Activated CD8-positive, alpha-beta memory T cell treated with anti-CD3 and anti-CD28 coated beads, Interleukin-2, amount 50 U/mL, for 48 hours (primary cell): ENCODE measurements at places on chromosomes 1 and 21.

DNA sequence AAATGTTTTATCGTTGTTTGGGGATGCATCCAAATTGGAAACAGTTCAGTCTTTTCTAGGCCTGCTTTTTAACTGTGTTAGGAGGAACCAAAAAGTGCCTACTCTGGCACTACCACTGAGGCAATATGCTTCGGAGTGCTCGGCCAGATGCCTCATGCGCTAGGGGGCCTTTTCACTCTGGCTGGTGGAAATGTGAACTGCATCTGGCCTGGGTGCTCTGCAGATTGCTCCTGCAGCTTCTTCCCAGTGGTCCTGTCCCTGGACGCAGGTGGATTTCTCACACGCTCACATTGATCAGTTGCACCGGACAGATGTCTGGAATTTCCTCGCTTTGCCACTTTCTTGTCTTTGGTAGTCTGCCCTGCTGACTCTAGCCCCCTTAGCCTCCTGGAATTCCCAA is 330.2 kb upstream of the FMN2 start:
- DNase-seq: no peak

DNA sequence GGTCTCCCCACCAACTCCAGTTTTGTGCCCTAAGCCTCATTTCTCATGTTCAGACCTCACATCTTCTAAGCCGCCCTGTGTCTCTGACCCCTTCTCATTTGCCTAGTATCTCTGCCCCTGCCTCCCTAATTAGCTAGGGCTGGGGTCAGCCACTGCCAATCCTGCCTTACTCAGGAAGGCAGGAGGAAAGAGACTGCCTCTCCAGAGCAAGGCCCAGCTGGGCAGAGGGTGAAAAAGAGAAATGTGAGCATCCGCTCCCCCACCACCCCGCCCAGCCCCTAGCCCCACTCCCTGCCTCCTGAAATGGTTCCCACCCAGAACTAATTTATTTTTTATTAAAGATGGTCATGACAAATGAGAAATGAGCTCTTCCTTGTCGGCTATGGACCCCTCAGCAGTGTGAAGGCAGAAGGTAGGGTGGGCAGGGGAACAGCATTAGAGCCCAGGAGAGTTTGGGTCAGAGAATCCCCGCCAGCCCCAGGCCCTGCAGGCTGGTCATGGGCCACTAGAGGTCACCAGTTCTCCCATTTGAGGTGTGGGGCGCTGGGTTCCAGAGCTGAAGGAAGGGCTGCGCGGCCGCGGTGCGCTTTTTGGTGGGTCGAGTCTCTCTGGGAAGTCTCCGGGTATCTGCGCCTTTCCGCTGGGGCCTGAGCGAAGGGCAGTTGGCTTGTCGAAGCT is 11.5 kb downstream of the ADAMTSL4 start:
- DNase-seq: peak; percentile 91

- no peak for DNase-seq
Observed at GRCh38 chr1:39348278-39348677, 143.2 kb upstream of the BMP8A start.

- DNase-seq: peak; percentile 57
Observed at GRCh38 chr1:200029035-200029821, 1.7 kb downstream of the NR5A2 start.

DNA sequence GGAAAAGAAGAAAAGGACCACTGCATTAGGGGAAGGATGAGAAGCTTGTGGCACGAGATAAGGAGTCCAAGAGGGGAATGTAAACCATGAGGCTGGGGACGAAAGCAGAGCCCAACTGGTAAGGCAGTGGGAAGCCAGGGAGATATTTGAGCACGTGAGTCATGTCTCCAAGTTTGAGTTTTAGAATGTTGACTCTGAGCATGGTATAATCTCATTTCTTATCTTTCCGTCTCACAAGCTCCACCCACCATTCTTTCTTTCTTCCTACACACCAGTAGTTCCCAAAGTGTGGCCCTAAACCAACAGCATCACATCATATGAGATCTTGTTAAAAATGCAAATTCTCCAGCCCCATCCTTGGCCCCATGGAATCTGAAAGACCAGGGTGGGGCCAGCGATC is 145.3 kb downstream of the PLPP3 start:
- no peak for DNase-seq

- no peak for DNase-seq
Observed at GRCh38 chr1:175400766-175401165, 208.2 kb upstream of the KIAA0040 start.

DNA sequence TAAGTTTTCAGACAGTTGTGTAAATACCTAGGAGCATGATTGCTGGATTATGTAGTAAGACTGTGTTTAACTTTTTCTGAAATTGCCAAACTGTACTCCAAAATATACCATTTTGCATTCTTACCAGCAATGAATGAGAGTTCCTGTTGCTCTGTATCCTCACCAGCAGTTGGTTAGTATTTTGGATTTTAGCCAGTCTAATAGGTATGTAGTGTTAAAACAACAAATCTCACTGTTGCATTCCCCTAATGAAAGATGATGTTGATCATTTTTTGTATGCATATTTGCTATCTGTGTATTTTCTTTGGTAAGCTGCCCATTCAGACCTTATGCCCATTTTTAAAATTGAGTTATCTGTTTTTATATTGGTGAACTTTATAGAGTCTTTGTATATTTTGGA is 89.9 kb downstream of the RASAL2 start:
- no peak for DNase-seq

- DNase-seq: no peak
Observed at GRCh38 chr1:237074371-237075117, 32.6 kb downstream of the RYR2 start.

DNA sequence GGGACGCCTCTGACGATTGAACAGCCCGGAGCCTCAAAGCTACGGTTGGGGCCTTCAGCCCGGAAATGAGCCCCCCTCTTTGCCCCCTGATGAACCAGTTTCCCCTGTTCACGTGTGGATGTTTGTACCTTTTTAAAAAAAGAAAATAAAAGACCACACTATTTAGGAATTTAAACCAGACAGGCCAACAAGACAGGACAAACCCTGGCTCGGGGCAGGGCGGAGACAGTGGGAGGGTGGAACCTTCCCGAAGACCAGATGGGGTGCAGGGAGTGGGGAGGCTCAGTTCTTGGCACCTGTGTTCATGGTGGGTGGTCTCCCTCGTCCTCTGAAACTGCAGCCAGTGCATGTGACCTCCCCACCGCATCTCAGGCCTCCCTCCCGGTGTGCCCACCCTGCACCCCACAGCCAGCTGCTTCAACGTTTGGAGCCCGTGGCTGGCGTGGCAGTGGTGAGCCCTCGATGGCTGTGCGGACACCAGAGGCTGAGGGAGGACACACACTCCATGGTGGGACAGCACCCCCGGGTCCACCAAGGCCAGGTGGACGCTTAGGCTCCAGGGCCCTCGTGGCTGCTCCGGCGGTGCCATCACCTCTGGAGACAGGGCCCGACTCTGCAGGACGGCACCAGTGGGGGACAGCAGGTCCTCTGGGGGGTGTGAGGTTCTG is 45.6 kb downstream of the COL18A1 start:
- no peak for DNase-seq

- DNase-seq: no peak
Observed at GRCh38 chr1:61327436-61327835, 245.1 kb downstream of the NFIA start.

DNA sequence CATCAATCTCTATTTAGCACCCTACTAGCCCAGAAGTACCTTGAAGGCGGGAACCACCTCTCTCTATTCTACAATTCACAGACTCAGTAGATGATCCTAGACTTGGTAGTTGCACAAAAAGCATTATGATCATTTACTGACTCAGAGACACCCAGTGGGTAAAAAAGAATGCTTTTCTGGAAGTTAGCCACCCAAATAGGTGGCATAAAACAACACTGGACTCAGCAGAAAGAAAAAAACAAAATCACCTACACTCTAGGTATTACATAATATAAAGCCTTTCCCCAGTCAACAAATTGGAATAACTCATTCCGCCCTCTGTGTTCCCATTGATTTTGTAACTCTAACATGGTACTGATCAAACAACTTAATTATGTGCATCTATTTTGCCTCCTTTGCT is 126.3 kb downstream of the PTPN14 start:
- no peak for DNase-seq

DNA sequence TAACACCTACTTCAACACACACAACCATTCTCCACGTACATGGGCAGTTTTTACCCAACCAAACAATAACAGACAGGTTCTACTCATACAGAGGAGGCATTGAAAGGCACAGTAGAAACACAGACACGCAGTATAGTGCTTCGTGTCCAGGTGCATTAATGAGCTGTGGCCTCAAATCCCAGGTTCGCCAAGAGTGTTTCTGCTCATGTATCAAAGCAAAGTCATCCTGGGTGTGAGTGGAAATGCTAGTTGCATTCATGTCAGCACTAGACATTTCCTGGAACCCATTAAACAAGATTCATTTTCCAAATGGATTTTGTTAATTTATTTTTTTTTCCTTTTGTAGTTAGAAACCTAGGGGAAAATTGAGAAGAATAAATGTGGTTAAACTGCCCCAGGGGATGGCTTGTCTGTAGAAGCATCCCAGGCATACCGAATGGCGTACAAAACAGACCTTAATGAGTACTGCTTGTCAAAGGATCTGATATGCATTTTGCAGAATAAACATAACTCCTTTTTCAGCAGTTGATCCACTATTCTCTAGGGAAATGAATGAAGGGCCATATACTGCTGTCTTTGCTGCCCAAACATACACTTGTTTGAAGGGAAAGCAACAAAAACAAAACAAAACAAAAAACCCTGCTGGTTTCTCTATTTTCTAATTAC is 298.6 kb upstream of the ST6GALNAC5 start:
- no peak for DNase-seq

GRCh38 chr21:38815060-38815405 is 9.3 kb downstream of the ETS2 start:
- no peak for DNase-seq

GRCh38 chr1:25819491-25820246 is at the start of gene MTFR1L:
MTFR1L (plus strand) TSS chr1:25819954; CDS start chr1:25823105, 3,151 bp downstream.
- DNase-seq: peak; percentile 94

- no peak for DNase-seq
Observed at GRCh38 chr1:3042481-3042880, 21.2 kb downstream of the ACTRT2 start.
